ENCODE measurements at places on chromosomes 1 and 21.

DNA sequence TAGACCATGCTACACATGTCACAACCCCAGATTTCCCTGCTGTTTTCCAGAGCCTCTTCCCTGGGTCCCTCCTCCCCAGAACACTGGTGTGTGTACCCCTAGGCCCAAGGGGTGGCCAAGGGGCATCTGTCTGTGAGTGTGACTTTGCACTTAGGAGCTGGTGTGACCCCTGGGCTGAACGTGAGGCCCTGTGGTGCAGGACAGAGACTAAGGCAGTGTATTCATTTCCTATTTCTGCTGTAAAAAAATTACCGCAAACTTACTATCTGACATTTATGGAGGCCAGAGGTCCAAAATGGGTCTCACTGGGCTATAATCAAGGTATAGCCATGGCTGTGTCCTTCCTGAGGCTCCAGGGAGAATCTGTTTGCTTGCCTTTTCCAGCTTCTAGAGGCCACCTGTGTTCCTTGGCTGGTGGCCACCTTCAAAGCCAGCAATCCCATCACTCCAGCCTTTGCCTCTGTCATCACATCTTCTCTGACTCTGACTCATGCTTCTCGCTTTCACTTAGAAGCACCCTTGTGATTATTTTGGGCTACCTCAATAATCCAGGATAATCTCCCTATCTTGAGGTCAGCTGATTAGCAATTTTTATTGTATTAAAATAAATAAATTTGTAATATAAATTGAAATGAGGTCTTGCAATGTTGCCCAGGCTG lies 24.0 kb upstream of the ELOA start:
- DNase-seq, result no peak

DNA sequence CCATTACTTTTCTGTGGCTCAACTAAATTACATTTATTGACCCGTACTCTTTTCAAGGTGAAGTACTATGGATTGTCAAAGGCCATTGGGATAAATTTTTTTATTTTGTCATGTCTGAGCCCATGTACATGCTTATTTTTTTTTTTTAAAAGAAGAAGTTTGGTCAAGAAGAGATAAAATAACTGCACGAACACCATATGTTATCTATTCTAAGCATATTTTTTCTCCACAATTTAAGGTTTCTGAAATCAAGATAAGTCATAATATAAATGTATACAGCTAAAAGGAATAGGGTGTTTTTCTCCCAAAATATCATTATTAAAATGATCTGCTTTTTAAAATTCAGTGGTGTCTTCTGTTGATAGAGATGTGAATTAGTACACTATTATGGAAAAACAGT lies 35.0 kb upstream of the SH2D1B start:
- DNase-seq, result no peak

GRCh38 chr1:67522001-67522441 lies 91.8 kb upstream of the SERBP1 start:
- no peak for DNase-seq

- DNase-seq, result no peak
Observed at GRCh38 chr1:230031131-230031530, 35.9 kb upstream of the GALNT2 start.

- no peak for DNase-seq
Observed at GRCh38 chr1:8680664-8681650, 136.5 kb downstream of the RERE start.

DNA sequence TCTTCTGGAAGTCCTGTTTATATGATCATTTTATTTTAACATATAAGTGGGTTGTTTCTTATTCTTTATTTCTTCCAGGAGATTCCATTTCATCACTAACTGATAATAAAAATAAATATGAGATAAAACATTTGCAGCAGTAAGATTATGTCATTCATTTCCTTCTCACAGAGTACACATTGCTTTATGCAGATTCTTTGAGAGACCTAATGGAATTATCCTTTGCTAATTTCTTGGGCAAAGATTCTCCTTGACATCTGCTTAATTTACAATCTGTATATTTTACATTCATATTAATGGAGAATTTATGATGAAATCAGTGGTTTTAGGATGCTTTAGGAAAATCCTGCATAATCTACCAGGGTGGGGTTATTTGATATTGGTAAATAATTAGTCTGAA lies 60.6 kb downstream of the PTBP2 start:
- DNase-seq, result no peak

DNA sequence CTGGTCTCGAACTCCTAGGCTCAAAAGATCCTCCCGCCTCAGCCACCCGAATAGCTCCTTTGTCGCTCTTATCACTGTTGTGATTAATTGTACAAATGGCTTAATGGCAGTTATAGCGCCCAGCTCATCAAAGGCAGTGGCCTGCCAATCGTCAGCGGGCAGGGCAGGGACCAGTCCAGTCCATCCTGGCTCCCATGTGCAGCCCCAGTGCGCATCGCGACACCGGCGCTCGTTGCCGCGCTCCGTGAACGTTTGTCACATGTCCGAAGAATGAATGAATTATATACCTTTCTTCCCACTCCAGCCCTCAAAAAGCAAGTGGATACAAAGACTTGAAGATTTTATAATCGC lies 18.4 kb downstream of the MTX1 start:
- DNase-seq, result no peak

GRCh38 chr1:243325305-243325890 lies 69.6 kb downstream of the SDCCAG8 start:
- peak; percentile 16 for DNase-seq

All from AG09309 (cell line).